ENCODE measurements at places on chromosomes 1 and 21. TPM values are rescaled to one million over a fixed set of nuclear protein-coding genes. Genes with fewer than 3 reads are reported as not detected.

DNA sequence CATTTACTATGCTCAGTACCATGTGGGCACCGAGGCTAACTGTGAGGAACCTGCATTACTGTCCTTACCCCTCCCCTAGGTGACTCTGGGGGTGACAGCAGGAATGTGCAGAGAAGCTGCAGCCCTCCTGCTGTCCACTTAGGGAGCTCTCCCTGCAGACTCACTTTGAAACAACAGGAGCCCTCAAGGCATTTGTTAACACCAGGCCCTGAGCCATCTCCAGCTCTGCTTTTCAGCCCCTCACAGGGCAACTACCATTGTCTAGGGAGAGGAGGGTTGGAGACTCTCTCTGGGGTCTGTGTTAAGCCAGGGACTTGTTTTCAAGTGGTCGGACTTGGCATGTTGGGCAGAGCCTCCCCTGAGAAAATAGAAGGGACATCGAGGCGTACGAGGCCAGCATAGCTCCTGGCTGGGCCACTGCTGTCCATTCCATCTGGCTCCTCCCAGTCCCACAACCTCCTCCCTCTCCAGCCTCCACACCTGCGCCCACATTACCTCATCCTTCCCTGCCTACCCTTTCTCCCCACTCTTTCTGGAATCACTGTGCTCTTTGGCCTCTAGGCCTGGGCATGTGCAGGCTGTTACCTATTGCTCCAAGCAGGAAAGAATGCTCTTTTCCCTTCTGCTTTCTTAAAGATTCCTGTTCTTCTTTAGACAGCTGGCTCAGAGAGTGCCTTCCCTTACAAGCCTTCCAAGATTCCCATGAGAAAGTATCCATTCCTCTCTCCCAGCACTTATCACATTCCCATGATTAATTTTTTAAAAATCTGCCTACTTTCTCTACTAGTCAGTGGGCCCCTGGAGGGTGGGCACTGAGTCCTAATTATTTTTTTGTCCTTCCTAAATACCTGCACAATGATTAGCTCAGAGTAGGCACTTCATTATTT lies 102.7 kb upstream of the GCLM start:
- no peak for DNase-seq

- DNase-seq: no peak
Measured at GRCh38 chr1:41261926-41262618, 20.0 kb upstream of the SCMH1 start.

DNA sequence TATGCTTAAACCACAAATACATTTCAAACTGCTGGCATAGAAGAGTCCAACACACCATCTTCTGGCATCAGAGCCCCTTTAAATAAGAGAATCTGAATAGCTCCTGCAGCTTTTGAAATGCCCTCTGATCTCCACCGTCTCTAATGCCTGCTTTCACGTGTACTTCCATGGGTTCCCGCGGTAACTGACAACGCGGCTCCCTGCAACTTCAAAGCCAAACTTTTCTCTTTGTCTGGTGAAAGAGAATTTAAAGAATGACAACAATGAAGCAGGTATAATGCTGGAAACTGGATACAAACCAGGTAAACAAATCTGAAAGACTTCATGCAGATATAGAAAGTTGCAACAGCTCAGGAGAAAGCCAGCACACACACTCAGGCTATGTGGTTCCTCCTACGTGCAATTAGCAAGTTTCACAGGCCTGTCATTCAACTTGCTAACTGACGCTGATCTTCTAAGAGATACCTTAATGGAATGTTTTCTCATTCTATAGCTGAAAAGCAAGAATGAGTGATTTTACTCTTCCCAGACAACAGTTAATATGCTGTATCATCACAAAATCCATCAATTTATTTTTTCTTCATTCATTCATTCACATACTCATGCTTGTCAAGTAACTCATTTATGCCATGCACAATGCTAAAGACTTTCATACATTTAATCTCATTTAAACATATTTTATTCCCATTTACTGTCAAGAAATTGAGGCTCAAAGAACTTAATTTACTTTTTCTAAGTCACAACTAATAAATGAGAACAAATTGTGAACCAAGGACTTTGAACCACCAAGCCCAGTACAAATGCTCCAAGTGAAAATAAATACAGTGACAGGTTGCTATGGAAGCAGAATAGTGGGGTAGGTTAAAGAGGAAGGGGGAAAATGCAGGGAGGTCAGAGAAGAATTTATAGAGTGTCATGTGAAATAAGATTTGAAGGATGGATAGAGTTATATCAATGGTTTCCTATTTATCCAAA lies 202.7 kb upstream of the SNX7 start:
- DNase-seq: no peak

- no peak for DNase-seq
Measured at GRCh38 chr1:5972198-5972520, 20.1 kb downstream of the NPHP4 start.

GRCh38 chr1:201573030-201573429 lies 34.1 kb downstream of the NAV1 start:
- no peak for DNase-seq

DNA sequence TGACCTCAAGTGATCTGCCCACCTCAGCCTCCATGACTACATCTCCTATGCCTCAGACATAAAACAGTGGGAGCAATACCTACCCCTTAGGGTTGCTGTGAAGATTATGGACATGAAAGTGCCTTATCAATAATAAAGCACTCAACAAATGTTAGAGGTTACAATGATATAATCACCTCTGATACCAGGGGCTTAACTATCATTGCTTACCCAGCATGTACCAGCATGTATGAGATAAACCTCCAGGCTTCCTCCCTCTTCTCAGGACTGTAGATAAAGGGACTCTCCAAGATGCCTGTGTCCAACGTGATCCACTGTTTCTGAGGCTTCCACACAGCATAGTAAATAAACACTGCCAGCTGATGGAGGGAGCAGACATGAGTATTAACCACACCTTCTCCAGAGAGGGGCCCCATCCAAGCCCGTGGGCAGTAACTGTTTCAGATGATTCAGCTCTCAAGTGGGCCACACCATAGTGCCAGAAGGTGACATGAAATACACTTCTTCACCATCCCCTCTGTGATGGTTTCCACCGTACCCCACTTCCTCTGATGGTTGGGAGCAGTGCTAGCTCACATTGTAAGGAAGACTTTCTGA lies 26.2 kb downstream of the RHBDL2 start:
- DNase-seq: no peak

ABCA4 gene
- total RNA-seq: not detected

LCE6A gene
- not detected for total RNA-seq

KLHL20 gene
- 41.0 TPM for total RNA-seq

ILDR2 gene
- 0.52 TPM for total RNA-seq

DNA sequence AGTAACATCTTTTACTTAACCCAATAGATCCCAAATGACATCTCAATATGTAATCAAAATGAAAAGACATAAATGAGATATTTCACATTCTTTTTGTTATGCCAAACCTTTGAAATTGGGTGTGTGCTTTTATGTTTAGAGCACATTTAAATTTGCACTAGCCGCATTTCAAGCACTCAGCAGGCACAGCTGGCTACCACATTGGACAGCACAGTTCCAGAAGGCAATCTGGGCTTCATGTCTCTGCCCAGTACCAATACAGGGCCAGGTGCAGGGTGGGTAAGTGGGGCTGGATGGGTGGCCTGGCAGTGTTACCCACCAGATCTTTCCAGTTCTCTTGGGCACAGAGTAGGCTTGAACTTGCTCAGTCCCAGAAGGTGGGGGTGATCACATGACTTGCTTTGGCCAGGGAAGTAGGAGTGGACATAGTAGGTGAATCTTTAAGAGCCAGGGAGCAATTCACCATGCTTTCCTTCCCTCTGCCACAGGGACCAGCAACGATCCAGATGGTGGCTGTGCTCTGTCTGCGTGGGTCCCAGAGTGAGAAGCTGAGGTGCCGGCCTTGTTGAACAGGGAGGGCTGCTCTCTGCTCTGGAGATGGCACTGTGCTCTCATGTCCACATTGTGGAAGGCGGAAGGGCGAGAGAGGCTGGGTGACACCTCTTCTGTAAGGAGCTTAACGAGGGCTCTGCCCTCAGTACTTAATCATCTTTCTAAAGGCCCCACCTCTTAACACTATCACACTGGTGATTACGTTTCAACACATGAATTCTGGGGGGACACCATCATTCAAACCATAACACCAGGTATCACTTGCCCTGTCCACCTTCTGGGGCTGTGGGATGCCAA lies 261.4 kb downstream of the GRIK3 start:
- DNase-seq: no peak

DNA sequence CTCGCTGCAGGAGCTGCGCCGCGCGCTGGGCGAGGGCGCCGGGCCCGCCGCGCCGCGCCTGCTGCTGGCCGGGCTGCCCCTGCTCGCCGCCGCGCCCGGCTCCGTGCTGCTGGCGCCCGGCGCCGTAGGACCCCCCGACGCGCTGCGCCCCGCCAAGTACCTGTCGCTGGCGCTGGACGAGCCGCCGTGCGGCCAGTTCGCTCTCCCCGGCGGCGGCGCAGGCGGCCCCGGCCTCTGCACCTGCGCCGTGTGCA lies 730 bp downstream of the OLIG1 start:
- DNase-seq: no peak

GRCh38 chr1:161083748-161084596 lies 5.4 kb downstream of the NECTIN4 start:
- no peak for DNase-seq

DNA sequence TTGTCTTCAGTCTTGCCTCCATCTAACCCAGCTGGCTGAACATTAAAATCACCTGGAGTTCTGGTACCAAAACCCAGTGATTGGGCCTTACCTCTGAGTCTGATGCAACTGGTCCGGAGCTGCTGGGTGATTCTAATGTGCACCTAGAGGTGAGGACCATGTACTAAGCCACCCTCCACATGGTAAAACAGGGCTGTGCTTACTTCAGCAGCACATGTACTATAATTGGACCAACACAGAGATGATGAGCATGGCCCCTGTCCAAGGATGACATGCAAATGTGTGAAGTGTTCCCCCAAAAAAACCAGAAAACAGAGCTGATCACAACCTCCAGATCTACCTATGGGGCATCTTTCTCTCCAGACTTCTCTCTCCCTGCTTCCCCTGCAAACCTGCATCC lies 37.0 kb downstream of the ELK4 start:
- DNase-seq: no peak

GUCA2A gene
- total RNA-seq: not detected

DNA sequence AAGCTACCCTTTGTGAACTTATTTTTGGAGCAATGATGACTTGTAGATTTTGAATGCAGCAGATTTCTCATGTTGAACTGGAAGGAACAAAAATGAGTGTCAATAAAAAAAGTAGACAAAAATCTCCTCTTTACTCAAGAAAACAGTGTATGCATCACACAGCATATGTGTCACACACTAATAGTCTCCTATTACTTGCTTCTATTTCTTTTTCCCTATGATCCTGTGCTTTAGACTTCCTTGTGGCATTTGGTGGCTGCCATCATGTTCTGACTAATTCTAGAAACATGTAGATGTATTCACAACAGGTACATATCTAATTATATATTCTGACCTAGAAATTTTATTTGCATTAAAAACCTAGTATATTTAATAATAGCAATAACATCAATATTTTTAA lies 14.3 kb downstream of the RC3H1 start:
- DNase-seq: no peak

GRCh38 chr1:214066936-214067335 lies 79.2 kb downstream of the PROX1 start:
- DNase-seq: no peak

MYOC gene
- not detected for total RNA-seq

DNA sequence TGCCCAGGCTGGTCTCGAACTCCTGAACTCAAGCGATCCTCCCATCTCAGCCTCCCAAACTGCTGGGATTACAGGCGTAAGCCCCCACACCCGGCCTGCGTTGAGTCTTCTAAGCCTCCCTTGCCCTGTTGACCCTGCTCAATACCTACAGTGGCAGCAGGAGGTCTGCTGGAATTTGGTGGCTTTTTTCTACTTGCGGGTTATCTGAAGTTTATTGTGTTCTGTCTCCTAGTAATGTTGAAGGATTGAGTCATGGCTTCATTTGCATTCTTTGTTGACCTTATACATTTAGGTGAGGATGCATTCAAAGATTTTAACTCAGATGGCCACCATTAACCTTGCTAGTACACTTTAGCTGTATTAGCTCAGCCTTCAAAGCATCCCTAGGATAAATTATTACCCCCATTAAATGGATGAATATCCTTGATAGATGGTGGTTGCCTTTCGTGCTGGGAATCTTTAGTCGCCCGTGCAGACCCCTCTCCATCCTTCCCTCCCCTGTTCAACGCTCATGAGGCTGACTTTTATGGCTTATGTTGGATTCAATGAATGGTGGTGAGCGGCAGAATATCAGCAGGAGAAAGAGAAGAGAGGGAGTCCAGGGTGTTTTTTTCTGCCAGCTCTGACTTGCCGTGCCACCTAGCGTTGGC lies 9.7 kb upstream of the NPPB start:
- DNase-seq: no peak

TRIM67 gene
- not detected for total RNA-seq

UMODL1 gene
- total RNA-seq: 1.1 TPM

RNF186 gene
- total RNA-seq: not detected

PGLYRP4 gene
- not detected for total RNA-seq

GRCh38 chr1:44672961-44673674 lies 1.2 kb downstream of the TMEM53 start:
- no peak for DNase-seq

DNA sequence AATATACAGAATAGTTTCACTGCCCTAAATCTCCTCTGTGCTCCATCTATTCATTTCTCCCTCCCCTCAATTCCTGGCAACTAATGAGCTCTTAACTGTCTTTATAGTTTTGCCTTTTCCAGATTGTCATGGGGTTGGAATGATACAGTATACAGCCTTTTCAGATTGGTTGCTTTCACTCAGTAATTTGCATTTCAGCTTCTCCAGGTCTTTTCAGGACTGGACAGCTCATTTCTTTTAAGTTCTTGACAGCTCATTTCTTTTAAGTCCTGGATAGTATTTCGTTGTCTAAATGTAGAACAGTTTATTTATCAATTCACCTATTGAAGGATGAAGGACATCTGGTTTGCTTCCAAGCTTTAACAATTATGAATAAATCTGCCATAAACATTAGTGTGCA lies 22.6 kb downstream of the KRTAP21-3 start:
- no peak for DNase-seq

DNA sequence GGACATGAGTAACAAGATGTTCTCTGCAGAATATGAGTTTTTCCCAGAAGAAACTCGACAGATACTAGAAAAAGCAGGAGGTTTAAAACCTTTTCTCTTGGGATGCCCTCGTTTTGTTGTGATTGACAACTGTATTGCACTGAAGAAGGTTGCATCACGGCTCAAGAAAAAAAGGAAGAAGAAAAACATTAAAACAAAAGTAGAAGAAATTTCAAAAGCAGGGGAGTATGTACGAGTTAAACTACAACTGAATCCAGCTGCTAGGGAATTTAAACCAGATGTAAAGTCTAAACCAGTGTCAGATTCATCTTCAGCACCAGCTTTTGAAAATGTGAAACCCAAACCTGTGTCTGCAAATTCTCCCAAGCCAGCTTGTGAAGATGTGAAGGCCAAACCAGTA lies 92.5 kb downstream of the TTC3 start:
- DNase-seq: no peak

DNA sequence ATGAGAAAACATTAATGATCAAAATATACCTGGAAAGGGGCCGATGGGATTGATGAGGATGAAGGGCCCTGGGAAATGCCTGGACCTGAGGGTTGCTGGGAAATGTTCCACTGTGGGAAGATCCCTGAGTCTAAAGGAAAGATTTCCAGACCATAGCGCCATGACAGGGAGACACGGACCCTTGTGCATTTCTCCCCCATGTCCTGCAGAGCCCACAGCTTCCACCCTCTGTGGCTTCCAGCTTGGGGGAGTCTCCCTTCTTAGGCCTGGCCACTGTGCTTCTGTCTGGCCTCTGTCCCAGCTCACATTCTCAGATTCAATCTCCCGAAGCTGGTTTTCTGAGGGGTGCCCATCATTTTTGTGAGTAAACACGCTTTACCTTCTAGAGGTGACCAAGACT lies 1.0 kb upstream of the PRAMEF12 start:
- DNase-seq: no peak
